ENCODE measurements at places on chromosomes 4 and X. TPM values are rescaled to one million over a fixed set of nuclear protein-coding genes. Genes with fewer than 3 reads are reported as not detected.

The IL13RA1 gene
- total RNA-seq: 1.2 TPM

- ATAC-seq: no peak
Measured at GRCh38 chr4:185286571-185286970, 77.2 kb downstream of the SNX25 start.

GRCh38 chr4:16489226-16489625 is 263.0 kb upstream of the TAPT1 start:
- no peak for ATAC-seq

DNA sequence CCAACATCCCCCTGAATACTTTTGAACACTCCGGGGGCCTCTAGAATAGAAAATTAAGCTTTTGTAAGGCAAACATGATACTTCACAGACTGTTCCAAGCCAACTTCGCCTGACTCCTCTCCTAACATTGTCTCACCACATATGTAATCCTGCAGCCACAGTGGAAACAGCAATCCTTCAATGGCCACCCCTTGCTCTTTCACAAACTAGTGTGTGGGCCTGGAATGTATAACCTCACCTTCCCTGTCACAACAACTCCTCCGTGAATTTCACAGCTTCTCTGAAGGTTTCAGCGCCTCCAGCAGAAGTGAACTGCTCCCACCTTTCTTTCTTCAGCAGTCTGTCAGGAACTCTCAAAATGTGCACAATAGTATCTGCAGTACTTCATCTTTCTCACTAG is 185.1 kb downstream of the ADGRL3 start:
- no peak for ATAC-seq

The NUDT11 gene
- 1.5 TPM for total RNA-seq

- ATAC-seq: no peak
Measured at GRCh38 chrX:113514906-113515305, 674.3 kb upstream of the AMOT start.

DNA sequence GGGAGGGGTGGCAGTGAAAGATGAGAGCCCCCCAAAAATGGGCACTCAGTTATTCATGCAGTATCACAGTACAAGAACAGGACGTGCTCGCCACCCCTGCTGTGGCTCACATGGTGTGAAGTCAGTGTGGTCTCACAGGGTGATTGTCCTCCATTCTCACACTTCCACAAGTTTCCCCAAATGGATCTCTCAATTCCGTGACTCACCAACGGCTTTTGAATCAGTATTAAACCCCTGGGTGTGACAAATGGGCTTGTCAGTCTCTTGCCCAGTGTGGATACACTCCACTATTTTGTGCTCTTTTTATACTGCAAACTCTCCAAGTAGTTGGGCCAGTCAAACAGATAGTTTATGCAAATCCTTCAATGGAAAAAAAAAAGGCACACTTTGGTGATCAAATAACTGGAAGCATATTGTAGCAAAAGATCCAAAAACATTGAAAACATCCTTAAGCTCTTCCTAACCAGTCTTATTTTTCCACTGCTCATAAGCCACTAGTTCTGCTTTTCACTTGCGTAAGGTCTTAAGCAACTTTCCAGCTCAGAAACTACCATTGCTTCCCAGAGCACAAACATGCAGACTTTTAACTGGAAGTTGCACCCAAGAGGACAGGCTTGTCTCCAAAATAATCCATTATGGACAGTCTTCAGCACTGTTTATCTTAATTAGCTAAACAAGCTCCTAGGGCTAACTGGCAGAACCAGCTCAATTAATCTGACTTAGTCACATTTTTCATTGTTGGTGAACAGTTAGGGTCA is 365.7 kb downstream of the PPP3CA start:
- no peak for ATAC-seq

The DRD5 gene
- total RNA-seq: not detected

The SLC34A2 gene
- not detected for total RNA-seq

DNA sequence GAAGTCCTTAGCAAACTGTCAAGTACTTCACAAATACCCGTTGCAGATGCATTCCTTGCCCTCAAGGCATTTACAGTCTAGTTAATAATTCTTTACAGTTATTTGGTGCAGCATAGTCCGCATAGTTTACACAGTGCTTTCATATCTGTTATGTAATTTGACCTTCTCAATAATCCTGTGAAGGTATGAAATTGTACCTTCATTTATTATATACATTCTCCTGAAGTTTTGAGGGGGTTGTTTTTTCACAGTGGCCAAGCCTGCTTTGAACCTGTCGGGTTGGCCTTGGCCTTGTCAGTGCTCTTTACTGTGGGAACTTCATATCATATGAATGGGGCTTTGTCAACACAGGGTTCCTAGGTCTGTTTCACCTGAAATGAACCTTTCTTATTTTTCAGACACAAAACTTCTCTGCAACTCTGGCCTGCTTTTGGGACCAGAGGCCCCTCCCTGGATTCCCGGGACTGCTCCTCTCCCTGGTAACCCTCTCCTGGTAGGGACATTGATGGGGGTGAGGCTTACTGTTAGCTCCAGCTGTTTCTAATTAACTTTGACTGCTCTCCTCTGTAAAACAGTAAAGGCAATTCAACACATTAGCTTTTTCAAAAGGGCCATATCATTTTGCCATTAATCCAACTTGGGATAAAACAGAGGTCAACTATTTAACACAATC is 9.1 kb downstream of the IGFBP7 start:
- ATAC-seq: no peak

- no peak for ATAC-seq
Measured at GRCh38 chr4:113976741-113977525, 2.5 kb downstream of the ARSJ start.

- ATAC-seq: no peak
Measured at GRCh38 chrX:11450354-11450753, 157.1 kb downstream of the AMELX start.

The MAGEB1 gene
- total RNA-seq: not detected

- ATAC-seq: no peak
Measured at GRCh38 chr4:138521809-138522208, 279.7 kb upstream of the SLC7A11 start.

The FAM47A gene
- not detected for total RNA-seq

The PAGE1 gene
- not detected for total RNA-seq

GRCh38 chr4:8315435-8316250 is 46.1 kb downstream of the HTRA3 start:
- no peak for ATAC-seq

GRCh38 chrX:33725535-33726210 is 406.4 kb downstream of the FAM47A start:
- no peak for ATAC-seq

GRCh38 chrX:123408821-123409737 is 225.0 kb downstream of the GRIA3 start:
- no peak for ATAC-seq

The CT45A5 gene
- not detected for total RNA-seq

DNA sequence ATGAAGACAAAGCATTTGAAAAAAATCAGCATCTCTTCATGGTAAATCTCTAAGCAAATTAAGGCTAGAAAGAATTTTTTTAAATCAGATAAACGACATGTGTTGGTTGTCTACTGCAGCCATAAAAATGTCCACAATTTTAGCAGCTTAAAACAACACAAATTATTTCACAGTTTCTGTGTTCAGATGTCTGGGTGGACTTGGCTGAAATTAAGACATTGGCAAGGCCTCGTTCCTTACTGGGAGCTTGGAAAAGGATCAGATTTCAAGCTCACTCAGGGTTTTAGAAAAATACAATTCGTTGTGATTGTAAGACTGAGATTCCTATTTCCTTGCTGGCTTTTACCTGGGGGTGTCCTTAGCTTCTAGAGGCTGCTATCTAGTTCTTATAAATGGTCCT is 1470.6 kb downstream of the PCDH19 start:
- no peak for ATAC-seq

The ELF2 gene
- total RNA-seq: 35.2 TPM

GRCh38 chrX:124940531-124940930 is 379.1 kb upstream of the TEX13C start:
- no peak for ATAC-seq

DNA sequence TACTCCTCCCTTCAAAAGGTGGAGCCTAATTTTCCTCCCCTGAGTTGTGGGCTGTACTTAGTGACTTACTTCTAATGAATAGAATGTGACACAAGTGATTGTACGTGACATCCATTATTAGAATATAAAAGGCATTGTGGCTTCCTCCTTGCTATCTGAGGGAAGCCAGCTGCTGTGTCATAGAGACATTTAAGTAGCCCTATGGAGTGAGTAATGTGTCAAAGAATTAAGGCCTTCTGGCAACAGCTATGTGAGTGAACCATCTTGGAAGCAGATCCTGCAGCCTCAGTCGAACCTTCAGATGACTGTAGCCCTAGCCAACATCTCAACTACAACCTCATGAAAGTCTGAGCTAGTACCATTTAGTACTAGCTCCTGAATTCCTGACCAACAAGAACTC is 76.1 kb downstream of the BCOR start:
- peak; percentile 65 for ATAC-seq

DNA sequence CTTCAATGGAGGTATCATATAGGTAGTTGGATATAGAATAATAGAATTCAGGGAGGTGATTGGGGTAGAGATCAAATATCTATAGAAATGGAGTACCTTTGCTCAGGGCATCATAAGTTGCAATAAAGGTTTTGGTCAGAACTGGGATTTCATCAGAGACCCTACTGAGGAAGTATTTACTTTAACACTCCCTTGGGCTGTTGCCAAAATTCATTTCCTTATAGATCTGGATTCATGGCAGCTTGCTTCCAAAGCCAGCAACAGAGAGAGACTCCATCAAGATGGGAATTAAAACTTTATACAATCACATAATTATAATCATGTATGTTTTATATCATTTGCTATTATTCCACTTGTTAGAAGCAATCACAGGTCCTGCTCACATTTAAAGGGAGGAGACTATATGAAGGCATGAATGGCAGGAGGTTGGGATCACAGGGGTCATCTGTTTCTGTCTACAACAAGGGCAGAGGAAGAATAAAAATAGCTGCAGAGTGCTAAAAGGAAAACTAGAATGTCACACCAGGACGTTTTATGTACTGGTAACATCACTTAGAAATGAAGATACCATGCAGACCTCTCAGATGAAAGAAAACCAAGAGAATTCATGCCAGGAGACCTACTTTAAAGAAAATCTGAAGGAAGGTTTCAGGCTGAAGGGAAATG is 902.1 kb upstream of the LCORL start:
- no peak for ATAC-seq

- no peak for ATAC-seq
Measured at GRCh38 chrX:148156986-148157385, 175.8 kb downstream of the FMR1NB start.

GRCh38 chr4:78644744-78645330 is 93.3 kb downstream of the ANXA3 start:
- peak; percentile 72 for ATAC-seq

DNA sequence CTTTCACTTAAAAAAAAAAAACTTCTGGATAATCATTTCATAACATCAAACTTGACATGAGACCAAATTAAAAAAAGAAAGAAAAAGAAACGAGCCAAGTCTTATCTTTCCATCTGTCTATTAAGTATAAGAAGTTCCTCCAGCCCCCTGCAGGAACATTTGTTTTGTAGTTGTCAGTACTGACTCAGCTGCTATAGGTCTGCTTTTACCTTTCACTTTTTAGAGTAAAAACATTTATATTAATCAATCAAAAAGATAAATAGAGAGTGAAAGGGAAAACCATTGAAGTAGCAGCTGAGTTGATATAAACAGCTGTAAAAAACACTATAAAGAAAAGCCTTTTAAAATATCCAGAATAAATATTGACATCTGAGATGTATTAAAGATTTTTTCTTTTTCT is 46.1 kb downstream of the CCDC158 start:
- no peak for ATAC-seq

DNA sequence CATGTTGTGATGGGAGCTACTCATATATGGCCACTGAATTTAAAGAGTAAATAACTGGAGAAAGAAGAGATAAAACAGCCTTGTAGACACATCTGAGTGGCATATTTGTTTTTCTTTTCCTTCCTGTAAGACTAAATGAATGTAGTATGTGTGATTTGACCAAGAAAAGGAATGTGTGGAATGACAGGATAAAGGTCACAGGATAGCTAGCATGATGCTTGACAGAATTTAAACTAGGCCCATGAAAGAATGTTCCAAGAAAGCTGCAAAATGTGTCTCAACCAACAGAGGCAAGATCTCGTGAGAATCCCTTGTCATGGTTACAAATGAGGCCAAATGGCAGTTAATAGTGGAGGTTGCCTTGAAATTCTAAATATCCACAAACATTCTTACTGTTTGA is 137.0 kb downstream of the KCNIP4 start:
- ATAC-seq: no peak

DNA sequence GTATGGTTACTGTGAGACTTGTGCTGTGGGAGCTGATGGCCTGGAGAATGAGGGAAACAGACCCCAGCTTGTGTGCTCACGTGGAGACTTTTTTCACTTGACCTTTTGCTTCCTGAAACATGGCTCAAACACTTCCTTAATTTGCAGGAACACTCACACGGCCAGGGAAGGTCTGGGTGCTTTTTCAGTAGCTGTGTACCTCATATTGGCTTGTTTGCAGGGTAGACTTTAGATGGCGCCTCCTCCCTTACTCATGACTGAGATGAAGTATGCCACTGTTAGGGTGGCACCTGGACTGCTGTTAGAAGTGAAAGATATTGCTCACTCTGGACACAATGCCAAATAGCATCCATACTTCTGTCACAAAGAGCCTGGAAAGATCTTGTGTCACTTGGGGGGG is 75.7 kb upstream of the WDR1 start:
- ATAC-seq: no peak

The TNIP3 gene
- total RNA-seq: 3.6 TPM

The SMIM9 gene
- not detected for total RNA-seq

GRCh38 chrX:115467961-115468360 is 93.0 kb upstream of the PLS3 start:
- ATAC-seq: no peak

DNA sequence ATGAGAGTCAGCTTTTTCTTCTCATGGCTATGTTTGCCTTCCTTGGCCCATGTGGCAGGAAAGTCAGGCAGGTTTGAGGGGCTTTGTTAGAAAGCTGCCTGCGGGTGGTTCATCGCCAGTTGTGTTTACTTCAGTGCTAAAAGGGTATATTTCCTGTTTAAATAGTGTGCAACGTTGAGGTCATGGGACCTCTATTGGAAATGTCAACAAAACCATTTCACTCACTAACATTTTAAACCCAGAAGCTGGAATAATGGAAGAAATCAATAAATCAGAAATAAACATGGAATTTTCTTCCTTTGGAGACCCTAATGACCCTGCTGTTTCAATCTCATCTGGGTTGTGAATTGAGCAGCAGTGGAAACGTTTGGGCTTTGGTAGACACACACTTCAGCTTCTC is 185.8 kb downstream of the ANKRD50 start:
- ATAC-seq: no peak

DNA sequence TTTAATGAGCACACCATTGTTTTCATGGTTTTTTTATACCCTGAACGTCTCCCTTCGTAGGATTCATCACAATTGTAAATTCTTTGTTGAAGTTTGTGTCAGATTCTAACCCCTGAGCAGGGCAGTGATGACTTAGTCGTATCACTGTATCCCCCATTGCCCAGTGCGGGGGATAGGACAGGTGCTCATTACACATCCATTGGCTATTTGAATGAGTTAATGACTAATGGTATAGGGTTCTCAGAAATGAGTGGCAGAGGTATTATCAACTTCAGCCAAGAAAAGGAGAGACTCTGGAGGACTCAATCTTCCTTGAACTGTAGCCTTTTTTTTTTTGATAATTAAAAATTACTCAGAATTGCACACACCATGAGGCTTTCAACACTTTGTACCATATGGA is 64.6 kb downstream of the SYNPO2 start:
- ATAC-seq: no peak

Data from activated T-helper 17 cell treated with anti-CD3 and anti-CD28 coated beads, Interleukin-2, amount 50 U/mL, for 72 hours (primary cell).